Esophagus muscularis mucosa (tissue), 4 donors: ENCODE measurements at places on chromosomes 11 and 22. TPM values are rescaled to one million over a fixed set of nuclear protein-coding genes. Genes with fewer than 3 reads are reported as not detected.

Gene MYEOV
- not detected for total RNA-seq

Gene ALDH3B2
- not detected for total RNA-seq

Gene VWA5A
- 15.9 TPM for total RNA-seq

Gene CCDC87
- 0.45 TPM for total RNA-seq

Gene B3GAT1
- total RNA-seq, result 0.42 TPM

Gene TRMT112
- 209 TPM for total RNA-seq

Gene MYBPC3
- total RNA-seq, result 0.17 TPM

Gene GRIK4
- total RNA-seq, result 0.17 TPM

Gene ADAMTS8
- total RNA-seq, result 55.5 TPM

Gene VSTM5
- total RNA-seq, result not detected

Gene LDLRAD3
- total RNA-seq, result 8.0 TPM
